ENCODE measurements at places on chromosomes 2 and 18.

DNA sequence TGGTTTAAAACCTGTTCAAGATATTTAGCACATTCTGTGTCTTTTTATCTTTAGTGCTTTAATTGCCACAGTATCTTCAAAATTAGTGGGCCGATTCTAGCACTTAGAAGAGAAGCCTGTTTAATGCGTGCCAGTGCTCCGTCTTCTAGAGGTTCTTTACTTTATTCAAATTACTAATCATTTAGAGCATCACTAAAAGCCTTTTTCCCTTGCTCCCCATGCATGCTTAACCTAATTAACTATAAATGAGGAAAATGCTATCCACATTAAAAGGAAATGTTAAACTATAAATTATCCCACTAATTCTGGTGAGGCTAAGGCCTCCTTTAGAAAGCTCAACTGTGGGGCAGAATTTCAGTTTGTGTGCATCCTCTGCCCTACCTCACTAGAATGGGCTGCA lies 31.5 kb upstream of the INSIG2 start:
- no peak for DNase-seq

GRCh38 chr2:28035163-28035690 lies 144.7 kb downstream of the BABAM2 start:
- DNase-seq: no peak

- no peak for DNase-seq
Measured at GRCh38 chr2:226818930-226819329, 16.9 kb upstream of the RHBDD1 start.

DNA sequence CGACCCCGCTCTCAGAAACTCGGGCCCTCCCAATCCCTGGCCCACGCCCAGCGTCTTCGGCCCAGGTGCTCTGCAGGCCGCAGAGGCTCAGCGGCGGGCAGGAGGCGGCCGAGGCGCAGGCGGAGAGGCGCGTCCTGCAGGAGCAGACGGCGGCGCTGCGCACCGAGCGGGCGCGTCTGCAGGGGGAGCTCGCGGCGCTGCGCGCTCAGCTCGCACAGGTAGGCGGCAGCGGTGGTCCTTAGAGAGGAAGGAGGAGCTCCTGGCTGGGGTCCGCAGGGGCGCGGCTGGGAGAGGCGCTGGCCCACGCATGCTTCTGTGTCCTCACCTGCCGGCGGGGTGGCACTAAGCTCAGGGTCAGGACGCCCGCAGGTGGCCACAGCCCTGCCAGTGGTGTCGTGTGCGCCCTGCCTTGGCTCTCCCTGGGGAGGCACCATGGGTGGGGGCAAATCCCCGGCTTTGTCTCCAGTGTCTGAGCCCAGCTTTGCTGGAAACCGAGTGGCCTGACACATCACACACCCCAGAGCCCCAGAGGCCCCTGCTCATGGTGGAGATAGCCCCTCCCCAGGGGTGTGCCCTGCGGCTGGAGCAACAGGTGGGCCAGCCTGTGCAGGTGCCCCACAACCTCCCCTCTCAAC lies 14.9 kb upstream of the SNED1 start:
- DNase-seq: no peak

DNA sequence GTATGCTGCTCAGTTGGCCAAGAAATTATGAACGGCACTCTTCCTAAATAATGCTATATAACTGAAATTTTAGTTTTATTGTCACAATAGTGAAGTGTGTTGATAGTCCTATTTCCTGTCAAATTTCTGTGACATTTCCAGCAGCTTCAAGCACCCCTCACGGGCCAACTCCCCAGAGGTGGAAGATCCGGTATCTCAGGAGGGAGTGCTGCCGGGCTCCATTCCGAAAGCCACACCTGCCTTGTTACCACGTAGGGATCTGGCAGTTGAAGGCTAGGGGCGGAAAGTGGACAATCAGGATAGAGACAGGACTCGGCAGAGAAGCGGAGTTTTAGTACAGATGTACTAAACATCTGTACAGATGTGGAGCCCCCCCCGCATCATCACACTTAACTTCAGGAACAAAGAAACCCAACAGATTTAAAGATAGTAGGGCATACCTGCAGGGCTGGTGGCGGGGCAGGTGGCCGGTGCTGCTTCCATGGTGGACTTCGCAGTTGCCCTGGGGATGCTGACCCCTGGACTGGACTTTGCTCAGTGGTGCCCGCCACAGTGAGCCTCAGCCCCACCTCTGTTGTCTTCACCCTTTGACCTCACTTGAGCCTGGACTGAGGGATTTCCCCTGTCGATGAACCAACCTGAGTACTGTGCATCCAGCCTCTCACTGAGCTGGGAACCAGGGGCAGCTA lies 22.3 kb downstream of the ASAP2 start:
- no peak for DNase-seq

GRCh38 chr2:124804014-124804940 lies 779.2 kb downstream of the CNTNAP5 start:
- no peak for DNase-seq

DNA sequence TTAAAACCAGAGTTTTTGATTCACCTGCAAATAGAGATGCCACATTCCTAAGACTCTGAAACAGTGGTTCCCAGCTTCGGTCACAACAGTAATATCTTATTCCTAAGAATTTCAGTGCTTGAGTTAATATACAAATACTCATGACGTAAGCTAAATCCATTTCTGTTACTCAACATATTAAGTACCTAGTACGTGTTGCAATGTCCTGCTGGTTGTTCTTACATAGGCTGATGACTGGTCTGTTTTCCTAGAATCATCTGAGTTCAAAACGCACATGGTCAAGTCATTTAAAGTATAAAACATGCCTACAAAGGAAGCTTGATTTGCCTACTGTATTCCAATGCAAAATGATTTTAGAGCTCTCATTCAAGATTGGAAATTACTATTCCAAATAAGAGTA lies 7.2 kb downstream of the NCL start:
- DNase-seq: no peak

DNA sequence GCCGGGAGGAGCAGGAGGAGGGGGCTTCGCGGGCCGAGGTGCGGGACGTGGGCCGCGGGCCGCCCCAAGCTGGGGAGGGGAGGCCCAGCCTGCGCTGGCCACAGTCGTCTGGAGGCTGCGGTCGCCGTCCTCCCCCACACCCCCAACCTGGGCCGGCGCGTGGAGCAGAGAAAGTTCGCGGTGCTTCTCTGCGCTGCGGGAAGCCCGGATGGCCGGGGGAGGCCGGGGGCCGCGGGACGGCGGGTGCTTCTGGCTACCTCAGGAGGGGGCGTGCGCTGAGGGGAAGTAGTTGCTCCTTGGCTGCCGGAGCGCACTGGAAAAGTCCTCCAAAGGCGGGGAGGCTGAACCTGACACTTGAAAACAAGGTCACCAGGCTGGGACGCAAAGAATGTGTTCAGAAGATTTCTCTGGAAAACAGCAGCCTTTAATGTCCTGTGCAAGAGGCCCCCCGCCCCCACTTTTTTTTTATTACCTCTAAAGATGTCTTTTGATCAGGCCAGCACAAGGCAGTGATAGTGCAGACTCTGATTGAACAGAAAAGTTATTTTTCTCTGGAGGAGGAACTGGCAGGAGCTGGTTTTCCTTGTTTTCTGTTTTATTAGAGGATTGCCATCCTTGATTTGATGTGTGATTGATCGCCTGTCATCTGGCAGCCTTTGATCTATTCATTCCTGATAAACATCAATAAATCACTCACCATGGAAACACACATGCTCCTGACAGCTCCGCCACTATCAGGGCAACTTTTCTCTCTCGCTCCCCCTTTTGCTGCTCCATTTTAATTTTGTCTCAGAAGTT lies 1.6 kb downstream of the TSHZ1 start:
- DNase-seq: no peak

- DNase-seq: no peak
Measured at GRCh38 chr2:29175338-29175737, 60.1 kb downstream of the CLIP4 start.

GRCh38 chr18:50507120-50507590 lies 52.7 kb upstream of the MAPK4 start:
- no peak for DNase-seq

All from CD4-positive, alpha-beta memory T cell (primary cell).